ENCODE measurements at places on chromosomes 3 and 15.
A peak's percentile ranks its signal among the peaks of the same experiment; 100 is the strongest.

DNA sequence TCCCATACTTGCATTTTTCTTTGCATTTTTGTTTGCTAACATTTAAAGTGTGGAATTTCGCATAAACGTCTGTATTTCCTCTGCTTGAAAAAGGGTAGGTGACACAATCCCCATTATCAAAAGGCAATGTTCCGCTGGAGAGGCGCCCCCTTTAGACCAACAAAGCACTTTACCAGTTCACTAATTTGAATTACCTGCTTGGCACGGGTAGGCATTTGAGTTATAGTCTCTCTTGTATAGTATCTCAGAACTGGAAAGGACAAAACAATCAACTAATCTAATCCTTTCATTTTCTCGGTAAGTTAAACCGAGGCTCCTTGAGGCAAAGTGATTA is 775 bp upstream of the CCDC39 start:
- DNase-seq = peak; percentile 23

DNA sequence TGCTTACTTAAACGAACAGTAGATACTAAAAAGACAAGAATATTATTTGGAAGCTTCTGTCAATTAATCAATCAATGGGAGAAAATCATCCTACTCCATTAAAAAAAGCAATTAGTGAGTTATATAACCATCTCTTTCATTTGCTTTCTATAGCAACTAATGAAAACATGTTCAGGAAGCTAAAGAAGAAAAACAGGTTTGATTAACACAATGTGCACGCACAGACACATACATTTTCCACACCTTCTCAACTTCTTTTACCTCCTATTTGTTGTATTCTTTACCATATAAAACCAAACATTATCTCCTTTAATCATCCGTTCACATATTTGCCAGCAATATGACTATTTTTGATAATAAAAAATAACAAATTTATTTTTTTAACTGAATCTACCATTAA is 111.3 kb downstream of the GBE1 start:
- no peak for DNase-seq

GRCh38 chr3:1092771-1093170 is at the start of gene CNTN6:
TSS of gene CNTN6 (plus strand) at chr3:1093024. CDS start at chr3:1148009, 54,985 bp downstream.
- no peak for DNase-seq

DNA sequence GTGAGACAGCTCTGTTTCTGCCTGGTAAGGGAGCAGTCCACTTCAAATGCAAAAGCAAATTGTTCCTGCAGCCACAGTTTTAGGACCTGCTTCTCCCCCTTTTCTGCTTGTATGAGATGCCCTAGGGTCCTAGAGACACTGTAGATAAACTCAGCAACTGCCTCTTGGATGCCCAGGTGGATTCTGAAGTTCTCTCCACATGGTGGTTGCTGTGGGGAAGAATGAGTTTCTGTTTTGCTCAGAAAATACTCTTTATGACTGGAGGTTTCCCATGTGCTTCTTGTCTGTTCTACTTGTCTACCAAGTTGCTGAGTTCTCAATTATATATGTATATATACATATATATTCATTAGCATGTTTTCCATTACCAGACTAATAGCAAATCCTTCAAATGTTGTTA is 5.6 kb upstream of the ZNF80 start:
- no peak for DNase-seq

DNA sequence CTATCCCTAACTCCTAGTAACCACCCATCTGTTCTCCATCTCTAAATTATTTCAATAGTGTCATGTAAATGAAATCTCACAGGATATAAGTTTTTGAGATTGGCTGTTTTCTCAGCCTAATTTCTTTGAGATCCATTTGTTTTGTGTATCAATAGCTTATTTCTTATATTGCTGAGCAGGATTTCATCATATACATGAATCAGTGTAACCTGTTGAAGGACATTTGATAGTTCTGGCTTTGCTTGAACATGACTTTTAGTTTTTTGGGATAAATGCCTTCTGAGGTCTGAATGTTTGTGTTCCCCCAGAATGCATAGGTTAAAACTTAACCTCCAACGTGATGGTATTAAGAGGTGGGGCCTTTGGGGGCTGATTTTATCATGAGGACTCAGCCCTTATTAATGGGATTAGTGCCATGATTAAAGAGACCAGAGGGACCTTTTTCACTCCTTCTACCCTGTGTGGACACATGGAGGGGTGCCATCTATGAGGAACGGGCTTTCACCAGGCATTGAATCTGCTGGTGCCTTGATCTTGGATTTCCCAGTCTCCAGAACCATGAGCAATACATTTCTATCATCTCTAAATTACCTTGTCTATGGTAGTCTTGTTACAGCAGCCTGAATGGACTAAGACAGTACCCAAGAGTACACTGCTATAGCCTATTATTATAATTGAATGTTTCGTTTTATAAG is 118.3 kb downstream of the FNDC3B start:
- DNase-seq = no peak

GRCh38 chr3:159823780-159824179 is 164.9 kb upstream of the IL12A start:
- DNase-seq = no peak

- no peak for DNase-seq
These were observed 185.2 kb downstream of the KLF13 start for GRCh38 chr15:31511707-31512310.

- DNase-seq = no peak
These were observed 5.2 kb downstream of the GCSAM start for GRCh38 chr3:112127522-112128494.

Measured in HTR-8/SVneo (cell line).